ENCODE measurements at places on chromosomes 3 and 15. TPM values are rescaled to one million over a fixed set of nuclear protein-coding genes. Genes with fewer than 3 reads are reported as not detected.

The LRRN1 gene
- polyA plus RNA-seq = 54.2 TPM

- DNase-seq = no peak
These were observed 56.6 kb downstream of the ANP32A start for GRCh38 chr15:68764090-68764489.

DNA sequence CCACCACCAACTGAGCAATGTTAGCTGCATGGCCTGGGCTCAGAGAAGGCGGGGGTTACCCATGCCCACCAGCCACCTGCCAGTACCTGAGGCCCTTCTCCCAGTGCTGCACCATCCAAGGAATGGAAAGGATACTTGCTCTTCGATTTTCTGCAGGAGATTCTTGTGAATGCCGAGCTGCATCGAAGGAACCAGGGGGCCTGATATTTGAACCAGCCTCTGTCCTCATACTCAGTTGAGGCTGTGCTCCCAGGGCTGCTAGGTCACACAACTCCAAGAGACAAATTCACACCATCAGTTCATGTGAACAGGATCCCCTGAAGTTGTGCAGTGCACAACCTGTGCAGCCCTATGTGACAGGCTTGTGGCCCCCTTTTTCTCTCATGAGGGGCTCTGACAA, 18.0 kb downstream of the PLA2G4F start:
- DNase-seq = no peak

- no peak for DNase-seq
These were observed 23.8 kb upstream of the ZNF148 start for GRCh38 chr3:125398952-125399351.

- no peak for DNase-seq
These were observed 41.7 kb downstream of the KIF15 start for GRCh38 chr3:44803298-44803697.

GRCh38 chr3:126277629-126278378, 79.4 kb downstream of the KLF15 start:
- DNase-seq = no peak

GRCh38 chr3:102682741-102683140, 247.9 kb downstream of the ZPLD1 start:
- DNase-seq = no peak

The DNAJA4 gene
- 77.5 TPM for polyA plus RNA-seq

DNA sequence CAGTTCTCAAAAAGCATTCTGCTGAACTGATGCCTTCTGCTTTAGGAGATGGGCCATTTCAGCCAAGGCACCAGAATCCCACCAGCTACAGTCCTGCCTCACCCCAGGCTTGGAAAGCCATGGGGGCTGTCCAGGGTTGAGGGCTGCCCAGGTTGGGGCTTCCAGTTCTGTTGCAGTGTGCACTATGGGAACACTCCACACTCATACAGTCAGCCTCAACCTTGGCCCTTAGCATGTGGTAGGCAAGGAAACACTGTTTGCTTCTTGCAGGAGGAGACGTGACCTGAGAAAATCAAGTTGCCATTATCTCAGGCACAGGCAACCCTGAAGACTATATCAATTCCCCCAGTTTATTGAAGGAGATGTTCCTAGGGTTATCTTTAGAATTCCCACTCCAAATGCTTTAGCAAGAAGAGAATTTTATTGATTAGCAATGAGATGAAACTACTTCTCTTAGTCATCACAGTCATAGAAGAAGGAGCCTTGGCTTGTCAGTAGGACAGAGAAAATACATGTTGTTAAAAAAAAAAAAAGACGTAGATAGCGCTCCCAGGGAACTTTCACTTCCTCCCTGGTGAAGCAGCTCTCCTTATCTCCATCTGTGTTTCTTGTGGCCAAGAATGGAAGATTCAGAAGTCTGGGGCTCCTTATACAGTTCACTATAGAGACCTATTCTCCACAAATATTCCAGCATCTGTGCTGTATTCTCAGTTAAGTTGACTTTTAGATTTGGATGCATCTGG, 38.3 kb upstream of the IL12A start:
- no peak for DNase-seq

The OXTR gene
- 8.8 TPM for polyA plus RNA-seq

DNA sequence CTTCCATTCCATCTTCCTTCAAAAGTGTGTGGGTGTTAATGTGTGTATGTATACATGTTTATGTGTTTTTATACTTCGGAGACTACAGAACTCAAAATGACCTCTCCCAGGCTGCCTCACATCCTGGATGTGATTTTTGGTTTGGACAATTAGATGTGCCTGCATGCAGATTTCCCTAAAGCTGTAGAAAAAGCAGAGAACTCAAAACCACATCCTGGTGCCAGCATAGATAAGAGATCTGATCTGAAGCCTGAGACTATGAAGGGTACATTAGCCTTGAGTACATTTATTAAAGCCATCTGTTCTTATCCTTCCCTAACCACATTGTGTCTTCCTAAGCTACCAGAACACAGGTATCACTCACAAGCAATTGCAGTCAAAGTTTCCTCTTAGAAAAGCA, 319.4 kb upstream of the RASGRP1 start:
- no peak for DNase-seq

- peak; percentile 90 for DNase-seq
These were observed at the start of gene PFN2 for GRCh38 chr3:149970716-149971402. PFN2 (minus strand) TSS chr3:149970895; CDS start chr3:149970856, 39 bp downstream.

- DNase-seq = no peak
These were observed 6.7 kb downstream of the CISH start for GRCh38 chr3:50604628-50605588.

DNA sequence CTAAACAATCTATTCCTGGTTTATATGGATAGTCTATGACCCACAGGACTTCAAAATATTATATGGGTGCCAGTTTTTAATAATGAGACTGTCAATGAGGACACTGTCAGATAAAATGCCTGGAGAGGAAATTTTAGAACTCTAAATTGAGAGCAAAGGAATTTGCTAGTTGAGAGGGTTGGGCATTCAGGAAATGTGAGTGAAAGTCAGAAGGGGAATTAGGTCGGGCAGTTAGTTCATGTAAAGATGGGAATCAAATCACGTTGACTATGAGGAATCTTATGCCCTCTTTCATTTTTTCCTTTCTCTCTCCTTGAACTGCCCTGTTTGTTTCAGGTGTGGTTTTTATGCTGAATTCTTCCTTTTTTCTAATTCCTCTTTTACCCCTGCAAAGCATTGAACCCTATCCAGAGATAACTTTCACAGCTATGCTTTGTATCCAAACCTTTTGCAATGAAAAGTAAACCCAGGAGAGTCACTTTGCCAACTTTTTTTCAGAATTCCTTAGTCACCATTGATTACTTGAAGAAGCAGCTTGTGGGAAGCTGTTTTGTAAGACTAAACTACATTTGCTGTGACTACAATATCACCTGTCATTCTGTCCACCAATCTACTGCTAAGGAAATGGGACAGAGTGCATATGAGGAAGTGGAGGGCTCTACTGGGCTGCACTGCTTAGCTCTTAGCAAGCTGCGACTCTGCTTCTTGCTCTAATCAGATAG, 27.8 kb downstream of the CHP1 start:
- DNase-seq = no peak

DNA sequence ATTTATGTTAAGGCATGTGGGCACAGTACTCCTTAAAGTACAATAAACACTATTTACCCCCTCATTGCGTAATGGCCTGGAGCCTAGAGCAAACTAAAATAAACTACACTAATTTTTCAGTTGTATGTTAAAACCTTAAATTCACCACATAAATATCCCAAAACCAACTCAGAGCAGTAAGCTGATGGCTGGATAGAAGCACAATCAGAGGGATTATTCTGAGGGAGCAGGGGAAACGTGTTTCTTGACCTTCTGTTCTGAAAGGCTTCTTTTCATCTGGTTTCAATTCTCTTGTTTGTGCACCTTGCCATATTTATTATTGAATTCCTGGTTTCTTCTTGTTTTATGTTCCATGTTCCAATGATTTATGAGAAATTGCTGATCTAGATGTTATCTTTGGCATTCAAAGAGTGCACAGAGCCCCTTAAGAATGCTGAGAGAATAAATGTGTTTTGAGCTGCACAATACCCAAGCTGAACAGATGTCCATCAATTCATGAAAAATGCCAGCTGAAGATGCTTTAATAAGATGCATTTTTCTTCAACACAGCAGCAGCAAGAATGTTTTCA, 29.6 kb downstream of the RPL22L1 start:
- DNase-seq = no peak

DNA sequence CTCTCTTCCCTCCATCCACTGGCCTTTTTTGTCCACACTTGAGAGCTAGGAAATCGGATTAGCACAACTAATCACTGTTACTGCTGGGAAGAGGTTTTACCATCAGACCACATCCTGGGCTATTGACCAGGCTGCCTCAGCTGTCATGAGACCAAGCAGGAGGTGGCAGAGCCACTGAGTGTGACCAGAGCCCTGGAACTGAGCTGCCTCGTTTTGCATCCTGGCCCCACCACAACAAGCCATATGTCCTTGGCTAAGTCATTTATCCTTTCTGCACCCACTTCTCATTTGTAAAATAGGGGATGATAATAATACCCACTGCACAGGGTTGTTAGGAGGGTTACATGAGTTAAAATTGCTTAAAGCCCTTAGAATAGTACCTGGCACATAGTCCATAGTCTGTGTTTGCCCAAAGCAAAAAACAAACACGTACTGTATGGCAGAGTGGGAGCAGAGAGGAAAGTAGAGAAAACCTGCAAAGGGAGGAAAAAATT, 34.1 kb downstream of the TMEM158 start:
- no peak for DNase-seq

The A4GNT gene
- not detected for polyA plus RNA-seq

DNA sequence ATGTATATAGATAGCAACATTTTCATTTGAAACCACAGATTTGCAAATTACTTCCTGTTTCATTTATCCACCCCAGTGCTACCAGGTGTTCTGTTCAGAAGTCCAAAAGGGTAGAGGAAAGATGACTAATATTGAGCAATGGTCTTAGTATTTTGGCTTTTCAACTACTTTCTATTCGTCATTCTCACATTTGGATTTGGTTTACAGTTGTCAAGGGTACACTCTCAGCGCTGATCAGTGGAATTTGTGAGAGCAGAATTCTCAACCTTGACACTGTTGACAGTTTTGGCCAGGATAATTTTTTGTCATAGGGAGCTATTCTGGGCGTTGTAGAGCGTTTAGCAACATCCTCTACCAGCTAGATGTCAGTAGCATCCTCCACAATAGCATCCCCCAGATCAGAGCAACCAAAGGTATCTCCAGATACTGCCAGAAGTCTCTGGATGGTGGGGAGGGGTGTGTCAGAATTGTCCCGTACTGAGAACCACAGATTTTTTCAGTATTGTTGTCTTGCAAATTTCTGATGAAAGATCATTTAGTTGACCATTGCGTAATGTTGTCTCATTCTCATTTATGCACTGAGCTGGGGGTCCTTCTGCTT, 4.2 kb downstream of the HMCES start:
- DNase-seq = no peak

The POPDC2 gene
- 23.8 TPM for polyA plus RNA-seq

The TUSC7 gene
- polyA plus RNA-seq = not detected

The RLBP1 gene
- 0.30 TPM for polyA plus RNA-seq

The PRTG gene
- polyA plus RNA-seq = 2.3 TPM

DNA sequence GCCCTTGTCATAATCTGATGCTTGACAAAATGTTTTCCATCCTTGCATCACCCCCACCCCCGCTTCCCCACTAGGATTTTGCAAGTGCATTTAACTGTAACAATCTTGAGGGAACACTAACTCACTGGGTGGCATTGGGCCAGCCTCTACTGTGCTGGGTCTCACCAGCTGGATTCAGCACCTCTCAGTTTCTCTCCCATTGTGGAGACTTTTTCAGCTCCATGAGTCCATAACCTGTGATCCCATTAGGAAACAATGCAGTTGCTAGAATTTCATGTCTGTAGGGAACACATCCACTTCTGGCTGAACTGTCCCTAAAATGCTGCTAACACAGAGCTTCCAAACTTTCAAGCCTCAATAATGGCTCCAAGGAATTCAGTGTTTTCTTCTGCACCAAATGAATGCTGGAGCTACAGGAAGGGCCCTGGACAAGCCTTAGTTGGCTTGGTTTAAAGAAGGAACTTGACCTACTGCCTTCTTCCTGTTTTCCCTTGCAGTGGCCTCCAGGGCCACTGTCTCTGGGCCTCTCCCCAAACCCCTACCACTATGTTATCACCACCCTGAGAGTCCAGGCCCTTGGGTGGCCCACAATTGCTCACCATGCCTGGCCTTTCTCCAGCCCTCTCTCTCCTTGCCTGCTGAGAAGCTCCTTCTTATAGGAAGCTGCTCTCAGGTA, 15.6 kb downstream of the CYP19A1 start:
- DNase-seq = peak; percentile 79

DNA sequence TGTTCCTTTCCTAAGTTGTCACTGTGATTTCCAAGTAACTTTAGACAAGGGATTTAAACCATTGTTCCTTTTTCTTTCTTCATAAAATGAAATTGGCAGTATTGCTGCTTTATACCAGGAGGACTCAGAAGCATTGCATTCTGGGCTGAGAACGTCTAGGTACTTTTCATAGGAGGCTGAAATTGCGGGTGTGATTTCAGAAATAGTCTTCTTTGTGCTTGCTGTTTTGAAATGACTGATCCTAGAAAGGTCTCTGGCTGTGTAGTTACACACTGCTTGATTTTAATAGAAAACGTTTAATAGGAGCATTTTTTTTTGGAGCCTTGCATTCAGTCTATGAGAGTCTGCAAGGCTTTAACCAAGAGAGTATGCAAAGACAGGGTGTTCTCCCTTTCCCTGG, 56.3 kb downstream of the PPM1L start:
- no peak for DNase-seq

Data from hindlimb muscle (tissue), 1 donor.